ENCODE measurements at places on chromosomes 1 and 21. TPM values are rescaled to one million over a fixed set of nuclear protein-coding genes. Genes with fewer than 3 reads are reported as not detected.
A peak's percentile ranks its signal among the peaks of the same experiment; 100 is the strongest.

- no peak for DNase-seq
These were observed 43.0 kb downstream of the EVA1C start for GRCh38 chr21:32455548-32455947.

The CLIC6 gene
- polyA plus RNA-seq = 7.2 TPM

DNA sequence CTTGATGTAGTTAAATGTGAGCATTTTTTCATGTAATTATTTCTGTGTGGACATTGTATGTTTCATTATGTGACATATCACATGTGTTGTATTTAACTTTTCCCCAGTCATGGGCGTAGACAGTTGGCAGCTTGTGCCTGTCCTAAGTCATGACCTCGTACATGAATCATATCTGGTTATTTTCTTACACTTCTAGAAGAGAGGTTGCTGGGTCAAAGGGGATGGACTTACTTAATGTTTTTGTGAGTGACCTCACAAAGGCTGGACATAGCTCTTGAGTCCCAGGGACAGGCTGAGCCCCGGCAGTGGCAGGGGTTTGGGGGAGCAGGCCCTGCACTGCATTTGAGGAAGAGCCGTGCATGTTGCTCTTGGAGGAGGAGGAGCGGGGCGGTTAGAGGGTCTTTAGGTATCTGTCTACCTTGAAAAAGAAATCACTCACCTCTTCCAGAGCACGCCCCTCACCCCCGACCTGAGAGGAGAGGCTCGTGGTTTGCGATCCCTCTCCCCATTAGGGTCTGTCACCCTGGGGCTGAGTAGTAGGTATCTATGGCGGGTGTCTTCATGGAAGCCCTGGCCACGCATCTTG, 16.4 kb downstream of the IFNGR2 start:
- no peak for DNase-seq

The S100A7A gene
- not detected for polyA plus RNA-seq

The LRRC39 gene
- polyA plus RNA-seq = 1.1 TPM

- no peak for DNase-seq
These were observed 139.1 kb upstream of the DPT start for GRCh38 chr1:168867941-168868634.

GRCh38 chr1:22489823-22490222, 38.2 kb downstream of the ZBTB40 start:
- no peak for DNase-seq

The TMEM54 gene
- polyA plus RNA-seq = 64.7 TPM

GRCh38 chr1:210231846-210232510, 618 bp upstream of the SERTAD4 start:
- peak; percentile 46 for DNase-seq

The ADORA3 gene
- polyA plus RNA-seq = 0.41 TPM

- DNase-seq = peak; percentile 15
These were observed 12.3 kb downstream of the PSMB2 start for GRCh38 chr1:35629051-35629450.

GRCh38 chr1:178411756-178412399, 84.9 kb downstream of the CLEC20A start:
- no peak for DNase-seq

DNA sequence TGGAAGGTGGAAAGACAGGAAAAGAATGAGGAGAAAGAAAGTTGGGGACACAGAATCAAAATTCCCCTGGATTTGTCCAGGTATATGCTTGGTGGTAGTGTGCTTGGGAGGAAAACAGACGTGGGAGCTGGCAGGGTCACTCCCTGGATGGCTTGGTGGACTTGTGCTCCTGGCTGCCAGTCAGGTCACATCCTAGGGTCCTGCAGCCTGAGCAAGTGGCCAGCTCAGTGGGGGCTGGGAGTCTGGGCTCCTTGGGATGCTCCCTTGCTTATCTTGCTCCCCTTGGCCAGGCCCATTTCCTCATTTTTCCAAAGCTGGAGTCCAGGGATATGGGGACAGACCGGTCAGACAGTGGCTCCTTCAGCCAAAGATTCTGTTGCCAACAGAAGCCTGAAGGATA, 144.0 kb downstream of the CNIH3 start:
- DNase-seq = no peak

- no peak for DNase-seq
These were observed 9.8 kb downstream of the MIXL1 start for GRCh38 chr1:226233293-226233692.

The UBE4B gene
- polyA plus RNA-seq = 23.5 TPM

- no peak for DNase-seq
These were observed 129.4 kb downstream of the SMYD3 start for GRCh38 chr1:246377625-246378153.

Data from hepatocyte (in vitro differentiated cells).